ENCODE measurements at places on chromosomes 5 and 9. TPM values are rescaled to one million over a fixed set of nuclear protein-coding genes. Genes with fewer than 3 reads are reported as not detected.

DNA sequence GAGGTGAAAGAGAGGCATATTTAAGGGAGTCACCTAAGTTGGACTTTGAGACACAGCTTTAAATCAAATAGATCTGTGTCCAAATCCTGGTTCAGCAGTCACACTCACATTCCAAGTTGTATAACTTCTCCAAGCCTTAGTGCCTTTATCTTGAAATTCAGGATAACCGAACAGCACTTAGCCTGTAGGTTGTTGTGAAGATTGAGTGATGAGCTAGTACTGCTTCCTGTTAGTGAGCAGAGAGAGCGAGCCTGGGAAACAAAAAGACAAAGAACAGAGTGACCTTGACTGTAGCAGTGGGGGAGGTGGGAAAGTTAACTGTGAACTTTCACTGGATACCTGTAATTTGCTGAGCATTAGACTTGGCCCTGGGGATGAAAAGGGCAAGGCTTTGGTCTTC is 22.4 kb downstream of the MAML1 start:
- DNase-seq: no peak

- DNase-seq: no peak
Observed at GRCh38 chr9:135588886-135589595, 27.5 kb downstream of the PAEP start.

DNA sequence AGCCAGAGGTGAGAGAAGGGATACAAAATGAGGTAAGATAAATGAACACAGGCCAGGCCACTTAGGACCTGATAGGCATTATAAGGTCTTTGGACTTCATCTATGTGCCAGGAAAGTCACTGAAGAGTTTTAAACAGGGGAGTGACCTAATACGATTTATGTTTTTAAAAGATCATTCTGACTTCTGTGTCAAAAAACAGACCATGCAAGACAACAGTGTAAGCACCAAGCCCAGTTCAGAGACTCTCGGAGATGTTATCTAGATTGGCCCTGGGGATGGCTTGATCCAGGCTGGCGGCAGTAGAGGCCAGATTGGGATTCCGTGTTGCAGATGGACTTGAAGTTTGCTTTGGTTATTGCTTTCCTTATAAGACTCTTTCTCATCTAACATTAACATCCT is 43.0 kb upstream of the DPYSL3 start:
- DNase-seq: no peak

- no peak for DNase-seq
Observed at GRCh38 chr9:120974921-120975320, 48.3 kb upstream of the TRAF1 start.

The BNC2 gene
- 2.9 TPM for total RNA-seq

The MAMDC4 gene
- 9.2 TPM for total RNA-seq

Data from PC-9 (cell line).